ENCODE measurements at places on chromosomes 5 and 9.

DNA sequence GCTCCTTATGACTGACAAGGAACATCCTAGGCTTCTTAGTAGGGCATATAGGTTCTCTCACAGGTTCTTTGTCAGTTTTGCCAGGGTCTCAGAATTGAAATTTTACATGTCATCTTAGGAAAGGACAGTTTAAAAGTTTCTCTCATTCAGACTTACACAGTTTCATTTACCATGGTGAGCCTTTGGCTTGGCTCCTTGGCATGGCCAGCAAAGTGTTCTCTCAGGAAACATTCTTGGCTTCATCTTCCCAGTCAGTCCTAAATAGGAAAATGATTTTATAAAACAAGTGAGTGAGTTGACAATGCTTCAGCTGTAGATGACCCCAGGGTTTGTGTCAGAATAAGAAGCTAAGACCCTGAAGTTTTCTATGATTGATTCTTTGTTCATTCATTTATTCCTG lies 191.6 kb downstream of the PCSK5 start:
- DNase-seq, result no peak

GRCh38 chr5:173602423-173602822 lies 14.0 kb downstream of the BOD1 start:
- DNase-seq, result no peak

- no peak for DNase-seq
Measured at GRCh38 chr5:154782326-154782725, 27.1 kb downstream of the LARP1 start.

- no peak for DNase-seq
Measured at GRCh38 chr5:178327931-178328711, 95.5 kb upstream of the PHYKPL start.

- no peak for DNase-seq
Measured at GRCh38 chr9:125486576-125486975, 220.4 kb downstream of the MAPKAP1 start.

GRCh38 chr9:214351-214647 lies 366 bp upstream of the DOCK8 start:
- DNase-seq, result no peak

DNA sequence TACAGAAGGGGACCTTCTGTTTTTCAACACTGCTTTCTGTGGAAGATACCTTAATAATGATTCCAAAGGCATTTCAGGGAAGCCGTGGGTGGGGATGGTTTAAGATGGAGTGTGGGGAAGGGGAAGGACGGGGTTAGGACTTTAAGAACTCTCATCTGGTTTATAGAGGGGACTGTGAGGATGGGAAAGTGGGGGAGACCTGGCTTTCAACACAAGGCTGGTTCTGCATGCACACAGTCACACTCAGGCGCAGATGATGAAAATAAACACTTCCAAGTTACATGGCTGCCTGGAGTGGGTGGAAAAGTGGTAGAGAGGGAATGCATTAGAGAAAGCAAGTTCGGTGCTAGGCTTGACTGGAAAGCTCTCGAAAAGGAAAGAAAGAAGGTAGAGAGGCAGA lies 4.9 kb downstream of the MSANTD3 start:
- DNase-seq, result no peak

GRCh38 chr9:125103021-125103420 lies 40.3 kb downstream of the SCAI start:
- DNase-seq, result no peak

DNA sequence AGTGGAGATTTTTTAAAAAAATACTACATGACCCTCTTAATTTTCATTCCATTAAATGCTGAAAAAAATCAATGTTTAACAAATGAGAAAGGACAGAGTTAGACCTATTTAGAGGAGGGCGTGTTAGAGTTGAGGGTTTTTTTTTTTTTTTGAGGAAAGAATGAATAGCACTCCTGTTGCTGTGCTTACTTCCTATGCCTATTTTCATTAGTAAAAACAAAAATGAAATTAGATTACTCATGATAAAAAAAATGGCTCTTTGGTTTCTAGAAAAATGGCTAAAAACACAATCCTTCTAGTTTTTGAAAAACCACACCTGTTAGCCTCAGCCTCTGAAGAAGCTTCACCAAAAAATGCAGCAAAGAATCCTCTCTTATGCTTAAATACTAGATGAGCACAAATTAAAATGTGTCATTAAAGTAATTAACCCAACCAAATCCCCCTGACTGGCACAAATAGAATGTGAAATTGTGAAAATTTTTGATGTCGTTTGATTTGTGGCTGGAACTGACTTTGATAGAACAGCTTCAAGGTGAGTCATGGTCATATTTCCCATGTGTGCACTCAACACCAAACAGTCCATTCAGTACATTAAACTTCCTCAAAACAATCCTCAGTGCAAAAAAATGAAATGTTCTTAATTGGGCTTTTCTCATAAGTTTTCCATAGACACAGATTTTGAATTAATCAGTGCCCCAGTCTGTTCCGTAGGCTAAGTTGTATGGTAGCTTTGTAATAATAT lies 98.0 kb downstream of the MACIR start:
- no peak for DNase-seq

GRCh38 chr9:89655056-89655989 lies 50.5 kb downstream of the GADD45G start:
- DNase-seq, result no peak

- no peak for DNase-seq
Measured at GRCh38 chr9:32596936-32597335, 24.0 kb upstream of the NDUFB6 start.

- peak; percentile 18 for DNase-seq
Measured at GRCh38 chr9:32581512-32582143, 8.7 kb upstream of the NDUFB6 start.

DNA sequence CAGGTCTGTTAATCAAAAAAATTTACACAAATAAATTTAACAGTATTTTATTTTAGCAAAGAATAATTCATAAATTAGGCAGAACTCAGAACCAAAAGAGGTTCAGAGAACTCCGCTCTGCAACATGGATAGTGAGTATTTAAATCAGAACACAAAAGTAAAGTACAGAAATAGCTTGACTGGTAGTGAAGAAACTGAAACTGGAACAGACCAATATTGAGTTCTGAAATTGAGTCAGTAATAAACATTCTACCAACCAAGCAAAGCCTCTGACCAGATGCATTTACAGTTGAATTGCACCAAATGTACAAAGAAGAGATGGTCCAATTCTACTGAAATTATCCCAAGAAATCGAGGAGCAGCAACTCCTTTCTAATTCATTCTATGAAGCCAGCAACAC lies 1542.8 kb downstream of the EFNA5 start:
- no peak for DNase-seq

DNA sequence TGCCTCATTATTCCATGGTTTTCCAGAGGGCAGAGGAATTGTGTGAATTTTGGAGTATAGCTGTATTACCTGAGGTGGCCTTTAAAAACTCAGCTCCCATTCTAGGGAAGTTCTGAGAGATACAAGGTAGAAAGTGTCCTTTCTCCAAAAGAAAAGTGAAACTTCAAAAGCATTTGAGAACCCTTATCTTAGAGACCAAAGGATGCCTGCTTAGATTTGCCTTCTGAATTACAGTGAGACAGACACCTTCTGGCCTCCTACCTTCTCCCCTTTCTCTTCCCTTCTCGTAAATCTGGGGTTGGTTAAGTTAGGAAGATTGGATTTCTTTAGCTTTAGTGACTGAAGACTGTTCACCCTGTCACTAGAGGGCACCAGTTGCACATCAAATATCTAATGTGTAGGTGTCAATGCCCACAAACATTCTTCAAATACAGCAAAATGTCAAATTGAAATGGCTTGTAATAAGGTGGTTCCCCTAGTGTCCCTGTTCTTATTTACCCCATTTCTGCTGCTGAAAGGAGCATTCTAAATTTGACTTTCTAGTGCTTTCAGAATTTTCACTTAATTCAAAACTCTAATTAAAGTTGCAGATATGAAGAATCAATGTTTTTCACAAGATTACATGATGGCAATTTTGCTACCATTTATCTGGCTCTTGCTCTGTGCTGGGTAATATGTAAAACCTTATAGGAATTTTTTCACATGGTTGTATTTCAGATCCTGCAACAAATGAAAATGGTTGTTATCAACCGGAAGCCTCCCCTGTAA lies 46.7 kb downstream of the PRRC1 start:
- DNase-seq, result peak; percentile 10

- DNase-seq, result no peak
Measured at GRCh38 chr5:75053304-75054133, 1.2 kb upstream of the GCNT4 start.

- no peak for DNase-seq
Measured at GRCh38 chr5:51273021-51273420, 110.2 kb upstream of the ISL1 start.

DNA sequence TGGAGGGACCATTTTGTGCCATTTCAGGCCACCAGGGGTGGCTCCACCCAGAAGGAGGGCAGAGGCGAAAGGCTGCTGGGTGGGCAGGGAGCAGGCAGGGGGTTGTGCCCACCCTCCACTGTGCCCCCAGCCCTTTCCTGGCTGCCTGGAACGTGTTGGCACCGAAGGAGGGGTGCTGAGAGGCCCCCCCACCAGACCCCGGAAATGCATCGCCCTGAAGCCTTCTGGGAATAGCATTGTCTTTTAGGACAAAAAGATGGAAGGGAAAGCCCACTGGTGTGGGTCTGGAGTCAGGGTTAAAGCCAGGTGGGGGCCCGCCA lies 5.1 kb downstream of the NOXA1 start:
- no peak for DNase-seq

GRCh38 chr5:127568166-127568565 lies 50.7 kb downstream of the PRRC1 start:
- no peak for DNase-seq

DNA sequence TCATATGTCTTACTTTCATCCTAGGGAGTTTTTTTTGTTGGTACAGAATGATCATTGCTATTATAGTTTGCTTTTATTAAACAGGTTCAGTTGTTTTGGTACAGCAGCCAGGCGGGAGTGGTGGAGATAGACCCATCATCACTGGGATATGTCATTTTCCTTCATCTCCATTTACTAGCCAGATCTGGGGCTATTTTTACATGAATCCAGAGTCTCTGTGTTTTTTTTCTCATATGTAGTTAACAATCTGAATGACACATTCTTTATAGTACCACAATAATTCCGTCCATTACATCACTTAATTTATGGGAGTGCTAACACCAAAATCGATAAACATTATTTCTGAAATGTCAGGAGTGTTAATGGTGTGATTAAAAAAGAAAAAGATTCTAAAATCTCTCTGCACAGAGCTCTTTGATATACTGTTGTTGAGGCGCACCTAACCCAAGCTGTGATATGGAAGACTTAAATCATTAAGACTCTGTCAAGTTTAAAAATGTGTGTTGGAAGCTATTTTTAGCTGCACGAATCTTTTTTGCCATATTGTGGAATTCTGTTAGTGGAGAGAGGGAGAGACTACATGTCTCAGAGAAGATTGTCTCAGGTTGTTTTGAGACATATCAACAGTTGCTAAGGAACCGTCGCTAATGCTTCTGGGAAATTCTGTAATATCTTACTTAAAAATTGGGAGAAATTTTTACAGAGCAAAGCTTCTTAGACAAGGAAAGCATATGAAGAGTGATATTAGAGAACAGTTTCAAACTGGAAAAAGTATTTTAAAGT lies 59.6 kb downstream of the RPS23 start:
- no peak for DNase-seq

DNA sequence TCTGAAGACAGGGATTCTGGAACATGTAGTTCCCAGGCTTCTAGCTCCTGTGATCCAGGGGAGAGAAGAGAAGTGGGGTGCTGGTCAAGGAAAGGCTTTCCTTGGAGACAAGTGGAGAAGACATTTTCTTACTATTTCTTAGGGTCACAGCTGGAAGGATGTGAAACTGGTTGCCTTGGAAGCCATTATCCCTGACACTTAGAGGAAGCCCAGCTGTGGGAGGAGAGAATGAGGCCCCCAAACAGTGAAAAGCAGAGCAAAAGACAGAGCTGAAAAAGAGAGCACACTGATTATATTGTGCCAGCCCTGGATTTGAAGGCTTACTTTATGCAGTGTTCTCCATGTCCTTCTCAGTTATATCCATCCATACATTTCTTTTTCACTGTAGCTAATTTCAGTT lies 17.5 kb upstream of the SHB start:
- DNase-seq, result no peak

DNA sequence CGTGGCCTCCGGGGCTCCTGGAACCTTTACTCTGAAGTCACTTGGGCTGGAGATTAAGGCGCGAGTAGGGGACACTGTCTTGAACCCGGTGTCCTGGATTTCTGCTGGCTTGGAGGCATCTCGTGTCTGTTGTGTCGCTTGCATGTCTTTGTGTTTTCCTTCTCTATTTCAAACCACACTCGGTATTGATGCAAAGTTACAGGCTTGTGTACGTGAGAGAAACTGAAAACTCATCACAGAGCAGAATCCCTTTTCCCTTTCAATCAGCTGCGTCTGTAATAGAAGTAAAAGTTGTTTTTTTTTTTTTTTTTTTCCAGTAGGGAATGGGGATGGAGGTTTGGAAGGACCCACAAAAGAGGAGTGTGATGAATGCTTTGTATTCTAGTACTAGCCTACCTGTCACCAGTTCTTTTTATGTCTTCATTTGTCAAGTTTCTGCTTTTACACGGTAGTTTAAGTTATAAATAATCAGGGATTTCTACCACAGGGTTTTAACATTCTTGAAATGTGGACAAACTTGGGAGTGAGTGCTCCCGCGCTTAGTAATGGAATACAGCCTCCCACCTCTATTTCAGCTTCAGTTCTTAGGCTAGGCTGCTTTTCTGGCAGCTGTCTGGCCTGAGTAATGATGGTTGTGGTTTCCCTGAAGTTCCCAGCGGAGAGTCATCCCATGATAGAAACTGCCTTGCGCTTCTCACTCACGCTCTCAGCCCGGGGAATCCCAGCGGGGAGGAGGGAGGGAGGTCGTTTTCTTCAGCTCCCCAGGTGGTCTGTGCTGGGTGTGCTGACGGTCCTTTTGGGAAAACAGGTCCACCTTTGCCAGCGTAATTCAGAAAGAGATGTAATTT lies 763 bp downstream of the TJP2 start:
- DNase-seq, result no peak

DNA sequence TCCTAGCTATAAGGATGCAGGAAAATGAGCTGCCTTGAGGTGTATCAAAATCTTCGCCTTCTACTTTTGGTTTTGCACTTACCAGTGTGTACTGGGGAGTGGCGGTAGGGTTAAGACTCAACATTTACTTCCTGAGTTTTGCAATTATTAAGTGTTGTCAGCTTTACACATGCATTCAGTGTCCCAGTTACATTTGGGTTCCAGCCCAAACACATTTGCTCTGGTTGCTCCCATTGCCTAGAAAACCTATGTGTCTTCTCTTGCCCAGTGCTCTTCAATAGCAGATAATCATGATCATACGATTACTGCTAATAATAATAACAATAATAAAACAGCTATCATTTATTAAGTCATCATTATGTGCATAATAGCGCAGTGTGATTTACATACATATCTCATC lies 241.5 kb upstream of the PAPPA start:
- no peak for DNase-seq

- DNase-seq, result no peak
Measured at GRCh38 chr5:156920042-156920860, 42.8 kb downstream of the TIMD4 start.

- no peak for DNase-seq
Measured at GRCh38 chr9:95092262-95093072, 225.0 kb downstream of the FANCC start.
